Tibial nerve (tissue), 4 donors: ENCODE measurements at places on chromosomes 6 and 20. TPM values are rescaled to one million over a fixed set of nuclear protein-coding genes. Genes with fewer than 3 reads are reported as not detected.

DNA sequence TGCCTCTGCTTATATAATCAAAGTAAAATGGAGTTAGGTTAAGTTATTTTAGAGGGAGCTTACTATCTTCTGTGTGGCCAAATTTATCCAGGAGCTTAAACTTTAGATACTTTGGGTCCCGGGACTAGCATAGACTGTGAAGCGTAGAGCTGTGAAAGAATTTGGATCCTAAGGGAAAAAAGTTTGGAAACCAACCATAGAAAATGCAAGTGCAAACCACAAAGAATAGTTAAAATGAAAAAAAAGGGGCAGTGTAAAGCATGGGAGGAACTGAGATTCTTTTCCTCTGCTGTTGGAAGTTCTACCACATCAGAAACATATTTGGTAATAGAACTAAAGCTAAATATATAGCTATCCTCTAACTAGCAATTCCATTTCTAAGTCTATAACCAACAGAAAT is 232.2 kb upstream of the FLRT3 start:
- no peak for DNase-seq

DNA sequence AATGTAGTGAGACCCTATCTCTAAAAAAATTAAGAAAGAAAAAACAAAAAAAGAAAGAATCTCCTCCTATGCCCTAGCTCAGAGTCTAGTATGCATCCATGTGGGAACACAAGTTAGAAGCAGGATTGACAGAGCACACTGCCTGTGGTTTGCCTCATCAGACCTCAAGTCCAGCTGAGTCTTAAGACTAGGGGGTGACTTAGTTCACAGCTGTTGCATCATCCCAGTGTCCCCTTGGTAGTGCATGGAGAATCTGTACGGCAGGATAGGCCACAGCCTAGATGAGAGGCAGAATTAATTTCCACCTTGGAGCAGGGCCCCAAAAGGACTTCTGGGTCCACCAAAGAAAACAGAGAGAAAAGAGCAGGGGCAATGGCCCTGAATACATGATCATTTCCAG is 13.7 kb downstream of the PNPLA1 start:
- no peak for DNase-seq

The KHDRBS2 gene
- total RNA-seq, result 3.3 TPM

The ORC3 gene
- total RNA-seq, result 30.6 TPM

The OR2H2 gene
- total RNA-seq, result not detected

DNA sequence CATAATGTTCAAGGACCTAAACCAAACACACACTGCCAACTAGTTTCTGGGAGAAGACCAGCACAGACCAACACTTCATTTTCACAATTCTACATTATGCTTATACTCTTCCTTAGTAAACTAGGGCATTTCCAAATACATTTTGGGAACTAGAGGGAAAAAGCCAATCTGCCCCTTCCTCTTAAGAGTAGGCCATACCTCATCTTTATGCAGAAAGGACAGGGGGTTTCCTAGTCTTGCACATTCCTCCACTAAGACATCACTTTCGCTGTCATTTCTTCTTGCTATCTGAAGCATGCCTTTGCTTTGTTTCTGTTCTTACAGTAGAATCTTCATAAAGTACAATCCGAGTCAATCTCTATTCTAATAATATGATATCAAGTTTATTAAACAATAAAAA is 105.7 kb downstream of the SMLR1 start:
- no peak for DNase-seq

The ZNF165 gene
- total RNA-seq, result 0.42 TPM

- DNase-seq, result no peak
Measured at GRCh38 chr20:54468082-54468481, 7.3 kb upstream of the DOK5 start.

The SLC25A27 gene
- 57.8 TPM for total RNA-seq

The MOXD1 gene
- total RNA-seq, result 13.3 TPM

DNA sequence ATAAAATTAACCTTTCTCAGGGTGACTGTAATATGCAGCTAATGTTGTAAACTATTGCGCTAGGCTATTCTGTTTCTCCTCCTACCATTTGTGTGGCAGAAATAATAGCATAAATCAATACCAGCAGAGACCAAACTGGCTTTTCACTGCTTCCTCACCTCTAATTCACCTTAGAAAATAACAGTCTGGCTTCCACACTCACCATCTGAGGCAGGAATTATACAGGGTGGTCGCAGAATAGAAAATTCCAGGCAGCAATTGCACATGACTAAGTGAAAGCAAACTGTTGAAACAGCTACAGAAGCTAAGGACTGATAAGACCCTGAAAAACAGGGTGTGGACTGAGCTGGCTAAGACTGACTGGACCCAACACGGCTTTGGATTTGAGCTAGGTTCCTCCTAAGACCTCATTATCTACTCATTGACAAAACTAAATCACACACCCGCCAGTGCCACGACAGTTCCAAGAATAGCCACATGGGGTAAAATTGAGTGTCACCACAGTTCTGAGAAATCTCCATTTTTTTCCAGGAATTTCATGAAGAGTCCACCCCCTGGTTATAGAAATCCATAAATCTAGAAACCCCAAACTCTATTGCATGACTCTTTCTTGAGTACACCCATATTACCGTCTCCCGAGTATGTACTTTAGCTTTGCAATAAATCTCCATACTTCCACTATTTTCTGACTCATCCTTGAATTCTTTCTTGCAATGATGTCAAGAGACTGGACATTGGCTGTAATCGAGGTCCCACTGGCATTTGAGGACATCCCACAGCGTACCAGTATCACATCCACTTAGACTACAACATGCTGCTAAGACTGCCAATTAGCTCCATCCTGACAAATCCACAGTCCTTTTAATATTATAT is 60.9 kb upstream of the KCNQ5 start:
- DNase-seq, result no peak

The CRISP2 gene
- not detected for total RNA-seq

The THEMIS gene
- 0.30 TPM for total RNA-seq

The CFAP206 gene
- total RNA-seq, result not detected

GRCh38 chr6:160217073-160217472 is 41.5 kb downstream of the SLC22A2 start:
- no peak for DNase-seq

GRCh38 chr6:73058736-73059135 is 166.6 kb downstream of the KHDC1L start:
- DNase-seq, result no peak

- DNase-seq, result no peak
Measured at GRCh38 chr6:71029555-71029954, 72.7 kb upstream of the B3GAT2 start.

DNA sequence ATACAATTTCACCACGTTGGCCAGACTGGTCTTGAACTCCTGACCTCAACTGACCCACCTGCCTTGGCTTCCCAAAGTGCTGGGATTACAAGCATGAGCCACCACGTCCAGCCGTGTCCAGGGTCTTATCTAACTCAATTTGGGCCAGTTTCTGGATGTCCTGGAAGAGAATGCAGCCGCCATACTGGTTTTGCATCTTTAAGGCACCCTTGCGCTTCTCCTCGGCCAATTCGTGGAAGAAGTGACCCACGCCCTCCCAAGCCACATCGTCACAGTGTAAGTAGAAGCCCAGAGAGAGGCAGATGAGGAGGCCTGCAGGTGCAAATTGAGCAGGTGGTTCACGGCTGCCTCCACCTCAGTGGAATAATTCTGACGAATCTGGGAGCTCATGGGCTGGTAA is 3.7 kb upstream of the ZNF335 start:
- DNase-seq, result no peak

DNA sequence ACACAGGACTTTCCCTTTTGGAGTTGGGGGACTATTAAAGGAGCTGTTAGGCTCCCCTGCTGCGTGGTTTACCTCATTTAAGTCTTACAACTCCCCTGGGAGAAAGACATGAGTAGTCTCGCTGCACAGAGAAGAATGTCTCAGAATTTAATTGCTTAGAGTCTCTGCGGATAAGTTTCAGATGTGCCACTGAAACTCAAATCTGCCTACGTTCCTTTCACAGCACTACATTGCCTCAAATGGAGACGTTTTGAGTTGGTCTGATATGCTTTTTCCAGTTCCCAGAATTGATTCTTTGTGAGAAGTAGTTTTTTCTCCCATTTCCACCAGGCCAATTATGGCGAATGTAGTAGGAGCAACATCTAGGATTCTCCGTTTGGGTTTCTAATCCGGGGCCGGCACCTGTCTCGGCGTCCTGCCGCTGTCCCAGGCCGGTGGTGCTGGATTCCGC is 532 bp upstream of the SLC35F1 start:
- no peak for DNase-seq

- DNase-seq, result no peak
Measured at GRCh38 chr6:158501360-158502262, 58.3 kb upstream of the TMEM181 start.

The INSM1 gene
- not detected for total RNA-seq

DNA sequence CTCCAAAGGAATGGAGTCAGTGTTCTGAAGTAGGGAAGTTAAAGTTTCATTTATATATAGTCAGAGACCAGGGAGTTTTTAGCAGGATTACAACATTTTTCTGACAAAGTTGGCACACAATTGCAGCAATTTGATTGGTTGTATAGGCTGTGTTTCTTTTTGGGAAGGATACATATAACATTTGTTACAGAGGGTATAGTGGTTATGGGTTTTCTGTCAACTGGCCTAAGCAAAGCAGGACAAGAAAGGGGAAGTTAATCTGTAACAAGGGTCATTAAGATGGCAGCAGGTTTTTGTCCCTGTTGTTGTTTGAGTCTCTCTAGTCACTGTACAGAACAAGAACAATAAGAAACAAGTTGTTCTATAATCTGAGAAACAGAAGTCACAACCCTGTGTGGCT is 41.4 kb downstream of the TPD52L1 start:
- no peak for DNase-seq

The EIF6 gene
- total RNA-seq, result 110 TPM

DNA sequence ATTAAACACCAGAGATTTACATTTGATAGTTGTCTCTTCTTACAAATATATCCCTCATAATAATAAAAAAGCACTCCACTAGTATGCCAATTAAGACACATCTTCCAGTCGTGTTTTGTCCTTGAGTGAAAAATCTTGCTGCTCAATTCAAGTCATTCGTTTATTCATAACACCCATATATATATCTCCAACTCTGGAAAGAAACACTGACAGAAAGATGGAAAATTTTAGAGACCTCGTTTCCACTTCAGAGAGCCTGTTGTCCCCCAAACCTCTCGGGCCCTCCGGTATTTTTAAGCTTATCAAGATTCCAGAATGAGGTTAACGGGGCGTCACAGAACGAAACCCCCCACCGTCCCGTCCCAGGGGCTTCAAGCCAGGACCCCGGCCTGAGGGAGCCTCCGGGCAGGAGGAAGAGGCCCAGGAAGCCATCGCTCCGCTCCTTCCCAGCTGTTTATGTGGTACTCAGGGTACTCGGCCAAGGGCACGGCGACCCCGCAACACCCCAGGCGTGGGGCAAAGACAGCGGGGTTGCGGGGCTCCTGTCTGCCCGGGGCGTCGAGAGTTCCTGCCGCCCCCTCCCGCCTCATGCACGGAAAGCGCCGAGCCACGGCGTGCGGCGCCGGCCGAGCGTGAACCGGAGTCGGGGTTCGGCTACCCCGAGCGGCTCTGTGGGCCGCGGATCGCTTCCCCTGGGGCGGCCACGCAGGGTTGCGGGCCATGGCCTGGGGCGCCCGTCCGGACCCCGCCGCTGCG is 623 bp upstream of the SNX9 start:
- DNase-seq, result no peak

DNA sequence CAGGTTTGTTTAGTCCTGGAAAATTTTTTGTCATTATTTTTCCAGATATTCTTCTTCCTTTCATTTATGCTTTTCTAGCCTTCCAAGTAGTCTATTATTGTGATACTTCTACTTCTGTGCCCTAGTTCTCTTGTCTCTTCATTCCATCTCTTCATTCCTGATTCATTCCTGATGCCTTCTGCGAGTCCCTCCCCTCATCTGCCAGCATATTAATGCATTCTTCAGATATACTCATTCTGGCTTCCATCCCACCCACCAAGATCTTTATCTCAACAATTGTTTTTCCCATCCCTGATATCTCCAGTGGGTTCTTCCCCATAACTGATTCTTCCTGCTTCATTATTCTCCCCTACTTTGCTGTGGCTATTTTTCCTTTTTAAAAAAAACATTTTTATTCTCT is 35.2 kb downstream of the ALDH5A1 start:
- no peak for DNase-seq

DNA sequence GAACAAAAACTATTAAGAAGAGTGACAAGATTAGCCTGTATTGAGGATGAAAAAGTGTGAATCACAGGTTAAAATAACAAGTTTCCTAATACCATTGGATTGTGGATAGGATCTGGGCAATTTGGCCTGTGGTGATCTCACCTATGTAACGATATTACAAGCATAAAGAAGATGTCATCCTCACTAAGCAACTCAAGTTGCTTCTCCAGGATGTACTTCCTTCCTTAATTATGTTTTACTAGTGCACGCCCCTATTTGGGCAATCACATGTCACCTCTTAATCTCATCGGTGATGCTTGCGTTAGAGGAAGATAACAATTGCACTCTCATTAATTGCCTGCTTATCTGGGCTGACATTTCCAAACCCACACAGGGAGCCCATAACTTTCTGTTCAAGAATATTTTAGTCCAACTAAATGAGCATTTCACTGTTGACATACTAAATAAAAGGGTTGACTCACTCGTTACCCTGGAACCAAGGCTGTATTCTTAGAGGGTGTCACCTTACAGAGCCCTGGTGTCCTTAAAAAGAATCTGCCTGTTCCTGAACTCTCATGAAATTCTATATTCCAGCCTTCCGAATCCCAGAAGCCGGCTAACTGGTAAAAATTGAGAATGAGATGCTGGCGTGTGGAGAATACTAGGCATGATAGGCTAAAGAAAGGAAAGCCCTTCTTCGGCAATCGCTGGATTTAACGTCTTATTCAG is 88.2 kb upstream of the ATXN1 start:
- no peak for DNase-seq

GRCh38 chr20:24684956-24685691 is 215.7 kb downstream of the SYNDIG1 start:
- DNase-seq, result no peak

DNA sequence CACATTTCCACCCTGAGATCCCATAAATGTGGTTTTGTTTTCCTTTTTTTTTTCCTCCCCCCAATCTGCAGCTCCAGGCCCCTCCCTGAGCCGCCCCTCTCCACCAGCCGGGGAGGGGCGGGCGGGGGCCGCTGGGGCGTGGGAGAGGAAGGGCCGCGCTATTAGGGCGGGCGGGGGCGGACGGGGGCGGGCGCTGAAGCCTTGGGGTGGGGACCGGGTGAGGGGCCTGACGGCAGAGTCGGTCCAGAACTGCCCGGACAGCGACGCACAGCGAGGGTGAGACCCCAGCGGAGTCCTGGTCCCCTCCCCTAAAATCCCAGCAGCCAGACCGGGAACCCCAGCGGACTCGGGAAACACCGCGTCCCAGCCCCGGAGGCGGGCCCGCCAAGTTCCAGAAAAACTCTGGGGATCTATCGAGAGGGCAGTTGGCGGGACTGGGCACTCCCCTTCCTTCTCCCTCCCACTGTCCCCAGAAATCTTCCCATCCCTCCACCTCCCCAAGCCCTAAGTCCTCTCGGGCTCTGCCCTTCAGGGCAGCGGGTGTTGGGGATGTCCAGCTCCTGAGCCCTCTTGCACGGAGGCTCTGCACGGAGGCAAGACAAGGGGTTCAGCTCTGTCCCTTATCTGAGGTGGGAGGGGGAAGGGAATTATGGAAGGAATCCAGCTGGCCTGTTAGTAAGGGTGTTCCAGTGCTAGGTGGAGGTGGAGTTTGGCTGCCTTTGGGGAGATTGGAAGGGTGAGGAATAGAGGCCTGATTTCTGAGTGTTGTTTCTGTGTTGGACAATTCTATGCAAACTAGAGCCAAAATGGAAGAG is at the start of gene PRICKLE4:
Gene PRICKLE4 (plus strand): TSS at position 232 of the 815 bp plus-strand sequence. CDS start 2,692 bp downstream, outside the sequence.
- peak; percentile 42 for DNase-seq

GRCh38 chr20:13017235-13017634 is 8.5 kb downstream of the SPTLC3 start:
- DNase-seq, result no peak
